ENCODE measurements at places on chromosomes 2 and 18. TPM values are rescaled to one million over a fixed set of nuclear protein-coding genes. Genes with fewer than 3 reads are reported as not detected.

Gene WDR43
- 8.1 TPM for polyA plus RNA-seq

Gene SCN7A
- polyA plus RNA-seq: 1.2 TPM

Gene COA5
- 16.7 TPM for polyA plus RNA-seq

Gene KCNK3
- 0.16 TPM for polyA plus RNA-seq

Gene VAPA
- polyA plus RNA-seq: 189 TPM

Gene ERMN
- 0.10 TPM for polyA plus RNA-seq

Gene SULT1C2
- not detected for polyA plus RNA-seq

Gene RELCH
- polyA plus RNA-seq: 30.0 TPM

Gene LPIN1
- polyA plus RNA-seq: 25.5 TPM

Gene TMEM17
- polyA plus RNA-seq: 1.1 TPM

Gene ARMC9
- 2.9 TPM for polyA plus RNA-seq

Gene DSG1
- polyA plus RNA-seq: 8.4 TPM

Gene CYTIP
- polyA plus RNA-seq: 1.6 TPM

Gene TPO
- 1.3 TPM for polyA plus RNA-seq

Gene CEP192
- polyA plus RNA-seq: 6.6 TPM

Gene PRKCE
- 2.6 TPM for polyA plus RNA-seq

Gene ERBB4
- under 0.01 TPM for polyA plus RNA-seq

Gene EMILIN2
- 2.0 TPM for polyA plus RNA-seq

Gene ACADL
- 0.56 TPM for polyA plus RNA-seq

Gene ERICH2
- not detected for polyA plus RNA-seq

Gene DES
- 672 TPM for polyA plus RNA-seq

Gene GDF7
- polyA plus RNA-seq: 0.56 TPM

Gene FBXO15
- 0.41 TPM for polyA plus RNA-seq

Gene EPB41L3
- polyA plus RNA-seq: 28.7 TPM

Gene SMYD1
- 0.04 TPM for polyA plus RNA-seq

Gene PAX8
- 4.0 TPM for polyA plus RNA-seq

Gene RTP5
- polyA plus RNA-seq: 0.28 TPM

Gene BUB1
- polyA plus RNA-seq: 2.3 TPM

Gene POTEJ
- polyA plus RNA-seq: not detected

Gene KCNG2
- not detected for polyA plus RNA-seq

Gene FBLN7
- 0.33 TPM for polyA plus RNA-seq

Gene HMSD
- polyA plus RNA-seq: 0.55 TPM

Gene XIRP2
- 0.13 TPM for polyA plus RNA-seq

Gene MAP3K19
- not detected for polyA plus RNA-seq

Gene EVA1A
- 0.71 TPM for polyA plus RNA-seq

Gene SP140
- polyA plus RNA-seq: 0.71 TPM

Gene ALPP
- polyA plus RNA-seq: not detected

Gene GALNT3
- polyA plus RNA-seq: 30.7 TPM

Gene SPATA3
- not detected for polyA plus RNA-seq

Gene ZNF519
- polyA plus RNA-seq: 4.7 TPM

Gene ANKRD39
- polyA plus RNA-seq: 11.9 TPM
